Naive thymus-derived CD4-positive, alpha-beta T cell (primary cell): ENCODE measurements at places on chromosomes 1 and 21. TPM values are rescaled to one million over a fixed set of nuclear protein-coding genes. Genes with fewer than 3 reads are reported as not detected.
A peak's percentile ranks its signal among the peaks of the same experiment; 100 is the strongest.

DNA sequence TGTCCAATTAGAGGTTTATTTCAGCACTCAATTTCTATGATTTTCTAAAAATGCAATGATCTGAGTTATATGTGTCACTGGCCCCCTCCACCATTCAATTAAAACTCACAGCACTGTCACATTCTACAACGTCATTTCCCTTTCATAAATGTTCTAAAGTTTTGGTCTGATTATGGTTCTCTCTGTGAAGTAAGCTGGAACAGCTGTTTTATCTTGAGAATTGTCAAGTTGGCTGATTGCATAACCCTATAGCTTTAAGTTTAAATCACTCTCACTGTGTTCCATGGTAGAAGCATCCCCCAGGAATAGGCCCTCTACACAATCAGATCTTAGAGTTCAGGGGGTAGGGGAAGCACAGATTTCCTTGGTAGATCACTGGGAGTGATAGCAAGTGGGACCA is 41.4 kb upstream of the DNASE2B start:
- no peak for DNase-seq

- DNase-seq, result no peak
These were observed at the start of gene LMOD1 for GRCh38 chr1:201946224-201946908. LMOD1 (minus strand) TSS chr1:201946548; CDS start chr1:201946340, 208 bp downstream.

- no peak for DNase-seq
These were observed 49.9 kb upstream of the GUCA2A start for GRCh38 chr1:42214447-42214871.

GRCh38 chr1:160260406-160261382 is 1.7 kb downstream of the DCAF8 start:
- DNase-seq, result no peak

DNA sequence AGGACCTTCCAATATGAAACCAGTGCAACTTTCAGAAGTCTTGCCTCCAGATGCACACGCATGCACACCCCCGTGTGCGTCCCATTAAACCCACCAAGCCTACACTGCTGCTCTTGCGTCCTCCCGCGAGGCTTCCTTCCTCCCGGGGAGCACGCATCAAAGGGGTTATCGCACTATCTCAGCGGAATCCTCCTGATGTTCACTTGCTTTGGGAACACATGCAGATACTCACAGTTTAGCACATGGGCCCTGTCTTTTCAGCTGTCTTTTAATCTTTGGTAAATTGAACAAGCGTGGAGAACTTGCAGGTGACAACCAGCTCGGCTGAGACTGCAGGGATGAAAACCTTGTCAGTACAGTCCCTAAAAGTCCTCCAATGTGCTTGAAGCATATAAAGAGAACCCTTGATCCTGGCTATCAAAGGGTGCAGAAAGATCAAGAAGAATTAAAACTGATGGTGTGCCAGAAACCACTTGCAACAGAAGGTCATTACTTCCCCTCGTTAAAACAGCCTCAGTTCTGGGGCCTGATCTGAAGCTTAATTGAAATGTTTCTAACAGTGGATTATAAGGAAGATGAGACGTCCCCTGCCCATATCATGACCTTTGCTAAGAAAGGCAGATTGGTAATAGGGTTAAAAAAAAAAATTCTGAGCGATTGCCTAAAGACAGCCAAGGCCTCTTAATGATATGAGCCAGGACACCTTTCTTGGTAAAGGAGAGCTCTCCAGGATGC is 149.4 kb upstream of the LMO4 start:
- DNase-seq, result no peak

GRCh38 chr21:18617291-18617690 is 213.7 kb upstream of the TMPRSS15 start:
- DNase-seq, result no peak

DNA sequence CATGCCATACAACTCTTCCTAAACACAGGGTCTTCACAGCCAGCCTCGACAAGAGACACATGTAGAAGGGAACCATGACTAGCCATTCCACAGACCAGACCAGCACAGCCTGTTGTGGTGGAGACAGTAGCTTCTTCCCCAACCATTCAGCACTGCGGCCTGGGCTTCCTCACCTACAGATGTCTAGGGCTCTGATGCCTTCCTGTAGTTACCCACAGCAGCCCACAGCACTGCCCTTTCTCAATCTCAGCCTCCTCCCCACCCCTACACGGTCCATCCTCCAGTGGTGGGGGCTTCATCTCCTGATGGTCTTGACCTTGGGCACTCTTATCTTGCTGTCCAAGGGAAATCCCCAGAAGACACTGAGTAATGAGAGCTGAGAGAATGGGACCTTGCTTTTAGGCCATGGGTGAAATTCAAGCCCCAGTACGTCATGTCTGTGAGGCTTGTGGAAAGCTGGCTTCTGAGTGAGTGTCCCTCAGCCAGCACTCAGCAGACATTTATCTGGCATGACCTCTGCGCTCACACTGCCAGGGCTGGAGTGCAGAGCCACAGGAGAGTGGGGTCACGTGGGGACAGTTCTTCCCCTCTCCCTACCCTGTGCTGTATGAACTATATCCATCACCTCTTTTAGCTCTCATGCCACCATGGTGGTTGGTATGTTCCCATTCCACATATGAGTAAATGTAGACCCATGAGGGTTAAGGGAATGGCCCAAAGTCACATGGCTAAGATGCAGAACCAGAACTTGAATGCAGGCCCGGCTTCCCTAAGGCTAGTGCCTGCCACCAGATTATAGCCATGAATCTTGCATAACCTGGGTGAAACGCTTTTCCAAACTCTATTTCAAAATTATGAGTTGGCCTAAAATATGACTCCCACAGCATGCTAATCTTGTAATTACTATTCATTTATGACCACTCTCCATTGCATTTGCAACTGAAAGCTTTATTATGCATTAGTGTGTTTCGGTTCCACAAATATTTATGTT is 104.7 kb downstream of the HIVEP3 start:
- no peak for DNase-seq

DNA sequence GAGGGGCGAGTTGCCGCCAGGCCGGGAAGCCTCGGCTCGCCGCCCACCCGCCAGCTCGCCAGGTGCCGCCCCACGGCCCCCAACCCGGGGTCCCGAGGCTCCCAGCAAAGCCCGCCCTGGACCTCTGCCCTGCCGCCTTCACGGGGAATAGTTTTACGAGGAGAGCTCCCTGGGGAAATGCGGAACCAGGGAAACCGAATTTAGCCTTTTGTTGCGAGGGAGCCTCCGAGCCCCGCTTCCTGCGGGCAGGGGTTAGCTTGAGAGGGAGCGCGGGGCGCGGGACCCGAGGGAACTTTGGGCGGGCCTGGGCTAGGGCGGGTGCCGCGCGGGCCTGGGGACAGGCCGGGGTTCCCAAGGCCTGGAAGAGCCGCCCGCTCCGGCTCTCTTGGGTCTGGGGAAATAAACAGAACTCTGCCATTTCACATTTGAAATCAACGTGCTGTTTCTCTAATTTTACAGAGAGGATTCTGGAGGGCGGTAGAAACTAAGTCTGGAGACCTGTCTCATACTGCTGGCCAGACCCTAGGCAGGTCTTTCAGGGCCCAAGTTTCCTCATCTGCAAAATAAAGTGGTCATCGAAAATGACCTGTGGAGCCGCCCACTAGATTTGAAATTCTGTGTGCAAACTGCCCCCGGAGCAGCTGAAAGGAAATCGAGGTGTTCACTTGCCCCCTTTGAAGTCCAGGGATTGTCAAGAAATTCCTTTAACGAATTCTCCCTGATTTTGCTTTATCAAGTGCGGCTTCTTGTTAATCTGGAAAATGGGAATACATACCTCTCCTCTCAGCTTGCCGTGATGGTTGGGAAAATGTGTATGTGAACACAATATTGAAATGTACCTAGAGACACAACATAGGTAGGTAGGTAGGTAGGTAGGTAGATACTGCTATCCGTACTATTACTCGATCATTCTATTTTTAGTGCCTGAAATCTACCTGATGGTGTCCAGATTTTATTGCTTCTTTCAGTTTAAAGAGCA is 749 bp upstream of the GLUL start:
- DNase-seq, result no peak

DNA sequence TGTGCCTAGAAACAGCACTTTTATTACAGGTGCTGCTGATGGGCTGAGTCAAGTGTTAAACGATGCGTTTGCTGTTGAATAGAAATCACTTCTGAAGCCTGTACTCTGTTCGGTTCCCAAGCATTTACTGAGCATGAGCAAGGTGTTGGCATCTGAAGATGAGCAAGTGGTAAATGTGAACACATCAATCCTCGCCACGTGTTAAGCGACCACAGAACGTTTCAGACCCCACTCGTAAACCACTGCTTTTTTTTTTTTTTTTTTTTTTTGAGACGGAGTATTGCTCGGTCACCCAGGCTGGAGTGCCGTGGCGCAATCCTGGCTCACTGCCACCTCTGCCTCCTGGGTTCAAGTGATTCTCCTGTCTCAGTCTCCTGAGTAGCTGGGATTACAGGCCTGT is 241.2 kb downstream of the SETD4 start:
- no peak for DNase-seq

CXADR gene
- 0.43 TPM for total RNA-seq

- DNase-seq, result no peak
These were observed 741.1 kb upstream of the B3GALT2 start for GRCh38 chr1:193927550-193927949.

DNA sequence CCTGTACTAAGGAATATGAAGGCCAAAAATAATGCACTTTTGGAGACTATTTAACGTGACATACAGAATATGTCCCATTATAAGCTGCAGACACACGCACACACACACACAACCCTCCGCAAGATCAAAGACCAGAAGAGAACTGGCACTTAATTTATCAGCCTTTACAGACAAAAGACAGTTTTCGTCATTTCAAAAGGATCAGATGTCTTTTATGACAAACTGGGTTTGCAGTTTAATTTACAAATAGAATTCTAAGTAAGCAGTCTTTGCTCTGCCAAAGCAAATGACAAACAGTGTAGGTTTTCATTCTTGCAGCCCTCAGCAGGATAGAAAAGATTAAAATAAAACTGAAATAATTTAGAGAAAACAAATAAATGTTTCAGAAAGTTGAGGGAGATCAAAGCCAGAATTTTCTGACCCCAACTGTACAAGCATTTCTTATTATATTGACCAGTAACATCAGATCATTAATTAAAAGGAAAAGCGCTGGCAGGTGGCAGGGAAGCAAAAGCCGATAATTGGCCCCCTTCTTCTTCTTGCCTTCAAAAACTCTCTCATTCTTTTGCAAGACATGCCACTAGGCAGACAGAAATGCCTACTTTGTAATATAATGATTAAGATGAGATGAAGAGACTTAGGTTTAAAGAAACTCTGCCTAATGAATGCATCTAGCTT is 169.0 kb downstream of the DENND1B start:
- DNase-seq, result no peak

DNA sequence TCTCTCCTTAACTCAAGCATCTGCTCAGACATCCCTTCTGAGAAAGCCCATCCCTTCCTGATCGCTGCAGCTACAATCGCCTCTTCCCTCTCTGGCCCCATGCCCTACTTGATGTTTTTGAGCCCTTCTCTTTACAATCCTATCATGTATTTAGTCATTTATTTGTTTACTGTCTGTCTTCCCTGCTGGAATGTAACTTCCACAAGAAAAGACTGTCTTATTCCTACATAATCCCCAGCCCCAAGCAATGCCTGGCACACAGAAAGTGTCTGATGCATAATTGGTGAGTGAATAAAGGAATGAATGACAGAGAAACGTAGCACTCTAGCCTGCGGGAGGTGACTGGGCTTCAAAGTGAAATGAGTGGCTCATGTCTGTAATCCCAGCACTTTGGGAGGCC is 25.4 kb downstream of the ECE1 start:
- DNase-seq, result no peak

DNA sequence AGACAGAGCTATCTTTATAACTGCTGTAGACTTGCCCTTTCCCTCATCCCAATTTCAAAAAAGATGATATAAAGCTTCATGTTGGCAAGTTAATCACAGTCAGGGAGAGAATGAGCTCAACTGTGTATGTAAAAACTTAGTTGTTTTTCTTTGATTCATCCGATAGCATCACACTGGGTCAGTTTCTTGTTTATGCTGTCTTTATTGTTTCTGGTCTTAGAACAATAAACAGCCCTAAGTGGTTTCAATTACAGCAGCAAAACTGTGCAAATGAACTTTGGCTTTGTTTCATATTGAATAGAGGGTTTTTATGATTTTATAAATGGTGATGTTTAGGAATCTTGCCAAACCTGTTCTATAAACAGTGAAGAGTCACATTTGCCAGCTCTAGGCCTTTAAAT is 423.8 kb upstream of the CXADR start:
- DNase-seq, result no peak

DNA sequence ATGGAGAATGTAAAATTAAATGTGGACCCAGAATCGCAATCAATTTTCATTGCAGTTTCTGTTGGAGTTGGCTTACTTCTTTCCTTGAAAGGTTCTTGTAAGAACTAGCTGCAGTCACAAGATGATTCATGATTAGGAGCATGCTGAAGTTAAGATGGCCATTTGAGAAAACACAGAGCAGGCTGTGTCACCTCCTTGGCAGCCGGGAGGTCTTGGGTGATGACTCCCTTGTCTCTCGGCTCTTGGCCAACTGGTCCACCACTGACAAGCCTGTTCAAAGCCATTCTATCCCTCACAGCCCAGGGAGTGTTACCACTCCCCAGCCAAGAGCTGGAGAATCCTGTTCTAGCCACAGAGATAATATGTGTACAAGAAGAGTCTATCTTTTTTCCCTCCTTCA is 40.6 kb downstream of the OPTC start:
- DNase-seq, result no peak

PGBD5 gene
- not detected for total RNA-seq

DNA sequence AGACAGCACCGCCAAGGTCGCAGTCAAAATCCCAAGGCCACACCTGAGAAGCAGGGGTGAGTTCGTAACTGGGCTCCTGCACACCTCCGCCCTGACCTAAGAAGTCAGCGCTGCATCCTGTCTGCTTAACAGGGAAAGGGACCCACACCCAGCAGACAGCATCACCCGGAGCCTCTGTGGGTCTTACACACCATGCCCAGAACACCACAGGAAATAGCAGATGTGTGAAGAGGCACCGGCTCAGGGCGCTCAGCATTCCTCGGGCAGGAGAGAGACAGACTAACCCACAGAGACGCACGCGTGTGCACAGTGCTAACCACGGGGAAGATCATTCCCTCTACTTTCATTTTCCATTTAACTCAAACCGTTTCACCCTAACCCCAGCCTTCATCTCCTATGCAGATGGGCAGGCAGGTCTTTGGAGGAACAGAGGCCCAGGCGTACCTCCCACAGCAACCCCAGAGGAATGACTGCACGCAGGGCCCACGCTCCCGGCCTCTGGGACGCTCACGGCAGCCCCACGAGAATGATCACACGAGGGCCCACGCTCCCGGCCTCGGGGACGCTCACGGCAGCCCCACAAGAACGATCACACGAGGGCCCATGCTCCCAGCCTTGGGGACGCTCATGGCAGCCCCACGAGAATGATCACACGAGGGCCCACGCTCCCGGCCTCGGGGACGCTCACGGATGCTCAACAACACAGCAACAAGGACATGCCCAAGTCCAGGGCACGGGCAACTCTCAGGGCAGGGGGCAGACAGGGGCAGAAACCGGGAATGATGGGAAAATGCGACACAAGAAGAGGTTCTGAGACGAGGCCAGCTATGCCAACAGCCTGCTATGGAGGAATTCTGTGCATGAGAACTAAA is 20.9 kb downstream of the POFUT2 start:
- DNase-seq, result peak; percentile 50
